GF-D8 (cell line): ENCODE measurements at places on chromosomes 4 and X.

DNA sequence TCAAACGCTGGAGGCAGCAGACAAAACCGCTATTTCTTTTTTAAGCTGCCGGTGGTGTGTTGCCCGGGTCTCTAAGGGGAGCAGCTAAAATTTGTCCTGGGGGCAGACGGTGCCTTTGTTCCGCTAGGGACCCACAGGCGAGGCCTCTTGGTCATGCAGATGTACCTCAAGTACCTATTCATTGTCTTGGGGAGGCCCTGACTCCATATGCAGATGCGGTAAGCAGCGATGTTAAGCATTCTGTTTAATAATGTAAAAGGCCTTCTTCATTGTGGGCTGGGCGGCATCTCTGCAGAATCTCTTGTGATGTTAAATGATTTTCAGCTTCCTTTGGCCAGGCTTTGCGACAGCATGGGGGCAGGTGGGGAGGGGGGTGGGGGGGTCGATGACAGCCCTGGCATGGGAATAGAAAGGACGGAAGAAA lies 98.9 kb upstream of the PJA1 start:
- no peak for DNase-seq

DNA sequence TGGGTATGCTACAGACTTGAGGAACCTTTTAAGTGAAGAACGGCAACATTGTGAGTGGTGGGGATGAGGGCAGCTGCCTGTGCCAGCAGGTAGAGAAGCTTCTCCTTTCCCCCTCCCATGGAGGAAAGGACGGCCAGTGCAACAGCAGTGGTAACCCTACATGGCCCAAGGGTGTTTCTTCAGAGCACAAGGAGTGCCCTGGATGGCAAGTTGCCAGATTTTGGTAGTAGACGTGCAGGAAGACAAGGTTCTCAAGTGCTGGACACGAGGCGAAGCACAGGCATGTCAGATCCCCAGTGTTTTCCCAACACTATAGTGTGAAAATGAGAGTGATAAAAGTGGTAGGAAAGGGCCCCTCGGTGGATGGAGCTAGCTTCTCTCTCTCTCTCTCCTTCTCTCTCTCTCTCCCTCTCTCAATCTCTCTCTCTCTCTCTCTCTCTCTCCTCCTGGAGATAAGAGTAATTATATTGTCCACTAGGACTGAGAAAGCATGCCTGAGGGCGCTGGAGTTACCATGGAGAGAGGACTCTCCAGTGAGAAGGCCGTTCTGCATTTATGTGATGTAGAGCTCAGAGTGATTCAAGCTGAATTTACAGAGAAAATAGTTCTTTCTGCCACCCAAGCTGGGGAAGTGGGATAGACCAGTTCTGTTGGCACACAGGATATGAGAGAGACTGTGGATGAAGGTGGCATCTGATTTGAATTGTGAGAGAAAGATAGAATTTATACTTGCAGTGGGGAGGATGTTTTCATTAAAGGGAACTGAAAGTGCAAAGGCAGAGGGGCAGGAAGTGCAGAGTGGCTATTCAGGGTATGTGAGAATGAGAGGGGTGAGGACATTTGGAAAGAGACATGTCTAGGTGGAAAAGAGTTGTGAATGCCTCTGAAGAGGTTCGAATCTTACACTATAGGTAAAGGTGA lies 25.7 kb upstream of the TRPC3 start:
- DNase-seq, result no peak

DNA sequence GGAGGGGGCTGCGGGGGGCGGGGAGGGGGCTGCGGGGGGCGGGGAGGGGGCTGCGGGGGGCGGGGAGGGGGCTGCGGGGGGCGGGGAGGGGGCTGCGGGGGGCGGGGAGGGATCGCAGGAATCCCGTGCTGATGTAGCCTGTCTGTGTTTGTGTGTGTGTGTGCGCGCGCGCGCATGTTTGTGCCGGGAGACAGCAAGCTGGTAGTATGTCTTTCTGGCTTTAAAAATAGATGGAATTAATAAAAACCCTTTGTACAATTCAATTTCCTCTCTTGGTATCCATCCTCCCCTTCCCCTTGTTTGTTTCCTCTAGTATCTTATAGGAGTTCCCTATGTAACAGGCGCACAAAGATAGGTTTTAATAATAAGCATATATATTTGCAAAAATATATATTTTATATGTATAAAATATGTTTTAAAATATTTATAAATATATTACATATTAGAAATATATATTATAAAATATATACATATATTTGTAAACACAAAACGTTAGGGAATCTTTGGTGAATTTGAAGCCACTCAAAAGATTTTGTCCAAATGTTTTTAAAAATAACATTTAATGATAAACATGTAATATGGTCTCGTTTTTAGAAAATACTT lies 782 bp downstream of the ARHGAP24 start:
- DNase-seq, result no peak

GRCh38 chr4:180610324-180610723 lies 1632.9 kb upstream of the TENM3 start:
- no peak for DNase-seq

GRCh38 chrX:55149242-55149641 lies 60.4 kb downstream of the PAGE2 start:
- DNase-seq, result no peak

GRCh38 chr4:150801833-150802232 lies 213.3 kb downstream of the LRBA start:
- no peak for DNase-seq
